Activated CD4-positive, alpha-beta T cell treated with anti-CD3 and anti-CD28 coated beads for 24 hours (primary cell): ENCODE measurements at places on chromosomes 3 and 15.
A peak's percentile ranks its signal among the peaks of the same experiment; 100 is the strongest.

DNA sequence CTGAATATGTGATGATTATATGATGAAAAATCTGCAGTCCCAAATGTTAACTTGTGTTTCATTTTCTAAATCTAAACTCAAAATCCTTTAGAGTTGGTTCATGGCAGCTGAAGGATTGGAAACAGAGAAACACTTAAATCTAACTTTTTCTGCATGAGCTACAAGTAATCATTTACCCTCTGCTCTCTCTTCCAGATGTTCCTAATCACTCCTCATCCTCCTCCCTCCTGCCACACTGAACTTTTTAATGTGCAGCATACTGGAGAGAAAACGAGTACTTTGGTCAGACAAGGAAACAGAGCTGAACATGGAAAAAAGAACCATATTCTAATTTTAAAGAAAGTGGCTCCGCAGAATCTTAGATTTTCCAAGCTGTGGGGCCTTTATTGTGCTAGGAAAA, 321.2 kb upstream of the COL8A1 start:
- DNase-seq, result no peak

DNA sequence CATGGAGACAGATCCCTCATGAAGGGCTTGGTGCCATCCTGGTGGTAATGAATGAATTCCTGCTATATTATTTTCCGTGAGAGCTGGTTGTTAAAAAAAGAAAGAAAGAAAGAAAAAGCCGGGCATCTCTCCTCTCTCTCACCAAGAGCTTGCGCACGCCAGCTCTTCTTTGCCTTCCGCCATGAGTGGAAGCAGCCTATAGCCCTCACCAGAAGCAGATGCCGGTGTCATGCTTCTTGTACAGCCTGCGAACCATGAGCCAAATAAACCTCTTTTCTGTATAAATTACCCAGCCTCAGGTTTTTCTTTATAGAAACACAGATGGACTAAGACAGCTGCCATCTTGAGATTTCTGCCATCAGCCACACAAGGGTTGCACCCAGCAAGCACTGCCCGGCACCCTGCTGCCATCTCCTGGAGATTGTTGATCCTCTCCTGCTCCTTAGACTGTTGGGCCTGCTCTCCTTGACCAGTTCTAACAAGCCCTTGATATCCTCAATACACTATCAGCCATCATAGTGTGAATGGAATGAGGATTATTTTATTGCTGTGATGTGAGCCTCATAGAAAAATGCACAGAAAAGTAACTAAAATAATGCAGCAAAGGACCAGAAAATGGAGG, 3.5 kb upstream of the AHSG start:
- DNase-seq, result no peak

GRCh38 chr15:38768970-38769369, 204.4 kb upstream of the RASGRP1 start:
- DNase-seq, result no peak

DNA sequence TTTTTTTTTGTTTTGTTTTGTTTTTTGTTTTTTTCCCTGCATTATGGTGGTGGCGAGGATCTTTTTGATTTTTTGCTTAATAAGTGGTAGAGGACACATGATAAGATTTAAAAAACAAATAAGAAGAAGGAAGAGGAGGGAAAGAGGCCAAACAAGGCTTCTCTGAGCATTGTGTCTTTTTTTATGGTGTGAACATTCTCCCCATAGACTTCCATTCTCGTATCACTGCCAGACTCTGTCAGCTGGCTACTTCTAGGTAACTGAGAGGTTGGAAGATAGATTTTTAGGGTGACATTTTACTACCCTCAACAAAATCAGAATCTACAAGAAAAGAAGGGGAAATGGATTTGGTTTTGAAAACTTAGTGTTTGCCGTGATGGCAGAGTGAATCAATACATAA, 3.8 kb downstream of the NLGN1 start:
- no peak for DNase-seq

- DNase-seq, result no peak
Observed at GRCh38 chr3:155019575-155019974, 60.5 kb upstream of the MME start.

- DNase-seq, result peak; percentile 6
Observed at GRCh38 chr3:66394019-66394752, 106.6 kb downstream of the LRIG1 start.

DNA sequence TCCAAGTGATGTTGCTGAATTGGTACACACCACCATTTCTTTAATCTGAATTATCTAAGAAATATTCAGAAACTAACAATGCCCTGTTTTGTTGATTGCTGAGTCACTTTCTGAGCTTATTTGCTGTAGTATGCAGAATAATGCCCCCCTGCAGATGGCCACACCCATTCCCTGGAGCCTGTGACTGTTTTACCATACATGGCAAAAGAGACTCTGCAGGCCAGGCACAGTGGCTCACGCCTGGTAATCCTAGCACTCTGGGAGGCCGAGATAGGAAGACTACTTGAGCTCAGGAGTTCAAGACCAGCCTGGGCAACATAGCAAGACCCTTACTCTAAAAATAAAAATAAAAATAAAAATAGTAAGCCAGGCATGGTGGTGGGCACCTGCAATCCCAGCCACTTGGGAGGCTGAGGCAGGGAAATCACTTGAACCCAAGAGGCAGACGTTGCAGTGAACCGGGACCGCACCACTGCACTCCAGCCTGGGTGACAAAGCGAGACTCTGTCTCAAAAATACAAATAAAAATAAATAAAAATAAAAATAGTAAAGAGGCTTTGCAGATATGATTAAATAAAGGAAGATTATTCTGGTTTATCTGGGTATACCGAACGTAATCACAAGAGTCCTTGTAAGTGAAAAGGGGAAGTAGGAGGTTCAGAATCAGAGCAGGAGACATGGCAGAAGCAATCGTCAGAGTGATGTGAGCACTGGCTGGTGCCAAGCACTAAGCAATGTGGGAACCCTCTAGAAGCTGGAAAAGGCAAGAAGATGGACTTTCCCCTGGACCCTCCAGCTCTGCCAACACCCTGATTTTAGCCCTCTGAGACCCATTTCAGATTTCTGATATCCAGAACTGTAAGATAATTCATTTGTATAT, 19.0 kb downstream of the PCYT1A start:
- no peak for DNase-seq

DNA sequence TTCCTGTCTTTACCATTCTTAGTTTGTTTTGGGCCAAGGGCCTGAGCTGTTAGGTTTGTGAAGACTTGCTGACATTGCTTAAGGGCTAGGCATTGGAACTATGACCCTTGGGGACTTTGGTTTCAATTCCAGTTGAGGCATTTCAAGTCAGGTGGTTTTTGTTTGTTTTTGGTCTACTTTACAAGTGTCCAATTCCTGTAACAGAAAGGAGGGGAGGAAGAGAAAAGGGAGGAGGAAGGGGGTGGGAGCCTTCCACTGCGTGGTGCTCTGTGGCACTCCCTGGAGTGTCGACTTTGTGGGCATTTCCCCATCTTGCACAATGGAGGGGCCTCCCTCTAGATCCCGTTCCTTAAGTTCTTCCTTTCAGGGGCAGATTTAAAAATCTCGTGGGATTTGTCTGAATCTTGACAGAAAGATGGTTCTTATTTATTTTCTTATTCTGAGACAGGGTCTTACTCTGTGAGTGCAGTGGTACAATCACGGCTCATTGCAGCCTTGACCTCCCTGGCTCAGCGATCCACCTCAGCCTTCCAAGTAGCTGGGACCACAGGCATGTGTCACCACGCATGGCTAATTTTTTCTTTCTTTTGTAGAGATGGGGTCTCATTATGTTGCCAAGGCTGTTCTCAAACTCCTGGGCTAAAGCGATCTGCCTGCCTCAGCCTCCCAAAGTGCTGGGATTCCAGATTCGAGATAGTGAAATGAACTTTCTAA, 59.5 kb upstream of the RYK start:
- no peak for DNase-seq
